Tibial artery (tissue), 4 donors: ENCODE measurements at places on chromosomes 12 and 14.
A peak's percentile ranks its signal among the peaks of the same experiment; 100 is the strongest.

DNA sequence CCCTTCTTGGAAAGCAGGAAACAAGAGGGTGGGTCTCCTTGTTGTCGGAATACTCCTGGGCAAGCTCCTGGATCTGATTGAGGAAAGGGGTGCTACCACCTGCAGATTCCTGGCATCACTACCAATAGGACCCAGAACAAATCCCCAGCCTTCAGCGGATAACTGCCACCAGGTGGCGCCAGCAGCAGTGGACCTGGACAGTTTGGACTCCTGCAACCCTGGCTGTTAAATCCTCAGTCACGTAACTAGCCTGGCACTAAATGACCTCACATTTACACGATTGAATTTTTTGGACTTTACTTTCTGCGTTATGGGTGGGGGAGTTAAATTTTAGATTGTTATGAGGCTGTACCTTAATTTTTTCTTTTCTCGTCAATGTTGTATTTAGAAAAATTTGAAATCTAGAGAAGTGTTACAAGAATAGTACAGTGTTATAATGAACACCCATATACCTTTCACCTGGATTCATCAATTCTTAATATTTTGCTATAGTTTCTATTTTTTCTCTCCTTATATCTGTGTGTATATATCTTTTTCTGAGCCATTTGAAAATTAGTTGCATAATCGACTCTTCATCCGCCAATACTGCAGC is 95.6 kb downstream of the GAS2L3 start:
- H3K4me1 ChIP-seq, result no peaks in the 10 kb centered on the region
- no peak overlapping the region for H3K4me3 ChIP-seq
- peak; percentile 50 for DNase-seq
- H3K36me3 ChIP-seq, result no peaks in the 10 kb centered on the region

DNA sequence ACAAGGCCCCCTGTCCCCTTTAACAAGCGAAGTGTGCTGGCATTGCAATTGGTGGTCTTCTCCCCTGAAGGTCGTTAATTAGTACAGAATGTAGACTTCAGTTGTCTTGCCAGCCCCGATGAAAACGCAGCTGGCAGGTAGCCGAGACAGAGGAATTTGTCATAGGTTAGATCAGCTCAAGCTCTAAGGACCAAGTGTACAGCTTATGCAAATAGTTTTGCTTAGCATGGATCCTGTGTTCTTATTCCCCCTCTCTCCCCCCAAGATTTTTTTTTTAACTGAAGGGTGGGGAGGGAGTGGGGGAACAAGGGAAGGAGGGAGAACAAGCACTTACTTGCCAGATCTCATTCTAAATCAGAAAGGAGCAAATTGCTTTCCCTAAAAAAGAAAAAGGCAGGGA is 58.6 kb upstream of the PARP11 start:
- no peaks in the 10 kb centered on the region for H3K4me1 ChIP-seq
- H3K4me3 ChIP-seq, result no peak overlapping the region
- H3K36me3 ChIP-seq, result no peaks in the 10 kb centered on the region
- H3K27ac ChIP-seq, result no peak overlapping the region
- peaks cover 38% of the 10 kb centered on the region for H3K27me3 ChIP-seq
- no peak for DNase-seq

- no peaks in the 10 kb centered on the region for H3K36me3 ChIP-seq
- H3K27ac ChIP-seq, result no peak overlapping the region
- H3K27me3 ChIP-seq, result no peaks in the 10 kb centered on the region
- no peak overlapping the region for H3K4me3 ChIP-seq
- peaks cover 13% of the 10 kb centered on the region for H3K4me1 ChIP-seq
These were observed 61.6 kb downstream of the ARL6IP4 start for GRCh38 chr12:123041811-123042655.

DNA sequence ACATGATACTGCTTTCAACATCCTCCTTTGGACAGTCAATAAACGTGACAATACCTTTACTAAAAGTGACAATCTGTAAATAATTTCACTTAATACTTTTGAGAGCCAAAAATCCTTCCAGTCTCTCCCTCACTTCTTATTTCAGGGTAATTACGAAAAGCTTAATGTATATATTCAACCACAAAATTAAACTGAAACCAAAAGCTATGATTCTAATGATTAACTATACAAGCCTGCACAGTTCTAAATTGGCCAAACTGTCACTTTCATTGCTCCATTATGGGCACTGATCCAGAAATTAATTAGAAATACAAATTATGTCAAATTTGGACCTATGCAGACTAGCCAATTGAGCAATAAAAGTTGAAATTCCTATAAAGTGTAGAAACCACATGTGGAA is 696.5 kb upstream of the MIS18BP1 start:
- no peaks in the 10 kb centered on the region for H3K27me3 ChIP-seq
- no peaks in the 10 kb centered on the region for H3K36me3 ChIP-seq
- no peak overlapping the region for H3K27ac ChIP-seq
- H3K4me3 ChIP-seq, result no peak overlapping the region
- no peaks in the 10 kb centered on the region for H3K4me1 ChIP-seq

GRCh38 chr14:31659278-31659677 is 98.1 kb downstream of the NUBPL start:
- H3K27ac ChIP-seq, result no peak overlapping the region
- no peaks in the 10 kb centered on the region for H3K27me3 ChIP-seq
- H3K4me1 ChIP-seq, result no peaks in the 10 kb centered on the region

DNA sequence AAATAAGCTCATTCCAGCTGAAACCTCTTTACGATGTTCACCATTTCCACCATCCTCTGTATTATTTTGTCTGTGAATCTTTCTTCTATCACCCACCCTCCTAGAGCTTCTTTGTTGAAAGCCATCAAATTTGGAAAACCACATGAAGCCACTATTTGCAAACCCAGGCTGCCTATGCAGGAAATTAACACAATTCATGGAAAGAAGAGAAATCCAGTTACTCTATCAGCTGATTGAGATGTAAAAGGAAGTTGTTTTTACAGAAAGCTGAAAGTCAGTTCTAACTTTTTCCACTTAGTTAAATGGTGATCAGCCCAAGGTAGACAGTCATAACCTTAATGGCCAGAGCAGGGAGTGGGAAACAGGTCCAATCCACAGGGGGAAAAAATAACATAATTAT is 6.6 kb downstream of the RHOJ start:
- no peaks in the 10 kb centered on the region for H3K27me3 ChIP-seq
- no peak overlapping the region for H3K27ac ChIP-seq
- no peak for DNase-seq

DNA sequence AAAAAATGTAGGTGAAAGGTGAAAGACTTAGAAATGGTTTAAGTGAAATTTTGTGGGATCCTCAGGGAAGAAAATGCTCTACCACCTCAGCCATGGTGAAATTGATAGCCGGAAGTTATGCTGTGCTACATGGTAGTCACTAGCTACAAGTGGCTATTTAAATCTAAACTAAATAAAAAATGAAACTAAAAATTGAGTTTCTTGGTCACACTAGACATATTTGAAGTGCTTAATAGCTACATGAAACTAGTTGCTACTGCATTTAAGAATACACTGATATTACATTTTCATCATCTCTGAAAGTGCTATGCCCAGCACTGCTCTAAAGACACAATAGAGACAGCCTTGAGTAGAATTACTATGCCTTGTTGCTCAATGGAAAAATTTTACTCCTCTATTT is 10.3 kb upstream of the SLCO1B3 start:
- no peaks in the 10 kb centered on the region for H3K4me1 ChIP-seq
- H3K27me3 ChIP-seq, result no peaks in the 10 kb centered on the region
- no peaks in the 10 kb centered on the region for H3K36me3 ChIP-seq
- no peak overlapping the region for H3K27ac ChIP-seq
- no peak for DNase-seq

GRCh38 chr14:75232597-75232996 is 46.0 kb upstream of the FOS start:
- H3K36me3 ChIP-seq, result no peaks in the 10 kb centered on the region
- H3K27ac ChIP-seq, result no peak overlapping the region
- no peaks in the 10 kb centered on the region for H3K27me3 ChIP-seq
- DNase-seq, result no peak

DNA sequence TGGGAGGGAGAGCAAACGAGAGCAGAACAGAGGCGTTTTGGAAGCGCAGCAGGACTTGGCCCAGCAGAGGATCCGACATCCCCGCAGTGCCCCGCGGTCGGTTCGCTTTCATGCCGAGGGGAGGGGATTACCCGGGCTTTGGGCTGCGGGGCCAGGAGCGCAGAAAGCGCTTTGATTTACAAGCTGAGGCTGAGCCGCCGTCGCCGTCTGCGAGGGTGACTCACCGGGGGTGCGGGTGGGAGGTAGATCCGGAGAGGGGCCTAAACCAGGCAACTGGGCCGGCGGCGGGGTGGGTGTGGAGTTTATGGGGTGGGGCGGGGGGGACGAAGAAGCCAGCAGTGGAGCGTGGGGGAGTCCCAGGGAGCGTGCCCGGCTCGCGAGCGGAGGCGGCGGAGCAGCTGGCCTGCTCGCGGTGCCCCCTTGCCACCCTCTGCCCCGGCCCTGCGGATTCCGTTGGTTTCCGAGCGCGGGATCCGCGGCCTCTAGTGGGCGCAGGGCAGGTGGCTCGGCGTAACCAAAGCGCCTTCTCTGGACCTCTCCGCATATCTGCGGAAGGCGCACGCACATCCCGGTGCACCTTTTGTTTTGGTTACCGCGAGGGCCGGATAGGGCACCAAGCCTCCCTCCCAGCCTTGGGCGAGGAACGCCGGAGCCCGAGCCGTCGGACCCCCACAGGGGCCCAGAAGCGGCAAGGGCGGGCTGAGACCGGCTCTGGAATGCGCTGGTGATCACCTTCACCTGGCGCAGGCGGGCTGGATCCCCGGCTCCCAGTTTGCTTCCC is 2.6 kb downstream of the SIX4 start:
- no peaks in the 10 kb centered on the region for H3K27me3 ChIP-seq
- peak overlapping the region; percentile 88 for H3K27ac ChIP-seq
- H3K36me3 ChIP-seq, result no peaks in the 10 kb centered on the region
- DNase-seq, result peak; percentile 30
- peak overlapping the region; percentile 71 for H3K4me3 ChIP-seq

- H3K27ac ChIP-seq, result peak overlapping the region; percentile 15
- H3K27me3 ChIP-seq, result no peaks in the 10 kb centered on the region
- no peaks in the 10 kb centered on the region for H3K36me3 ChIP-seq
These were observed 43.5 kb downstream of the DNAI7 start for GRCh38 chr12:25151476-25151875.

GRCh38 chr12:69846976-69847375 is 21.9 kb downstream of the MYRFL start:
- H3K4me3 ChIP-seq, result no peak overlapping the region
- no peaks in the 10 kb centered on the region for H3K36me3 ChIP-seq
- no peak for DNase-seq
- no peaks in the 10 kb centered on the region for H3K4me1 ChIP-seq
- H3K27ac ChIP-seq, result no peak overlapping the region

- peak overlapping the region; percentile 65 for H3K27ac ChIP-seq
- H3K36me3 ChIP-seq, result no peaks in the 10 kb centered on the region
- no peaks in the 10 kb centered on the region for H3K27me3 ChIP-seq
These were observed 15.0 kb upstream of the ORAI1 start for GRCh38 chr12:121611306-121611705.

GRCh38 chr12:38144601-38145436 is 171.8 kb upstream of the ALG10B start:
- DNase-seq, result no peak
- no peak overlapping the region for H3K4me3 ChIP-seq
- H3K36me3 ChIP-seq, result no peaks in the 10 kb centered on the region
- H3K4me1 ChIP-seq, result no peaks in the 10 kb centered on the region
- H3K27ac ChIP-seq, result no peak overlapping the region

DNA sequence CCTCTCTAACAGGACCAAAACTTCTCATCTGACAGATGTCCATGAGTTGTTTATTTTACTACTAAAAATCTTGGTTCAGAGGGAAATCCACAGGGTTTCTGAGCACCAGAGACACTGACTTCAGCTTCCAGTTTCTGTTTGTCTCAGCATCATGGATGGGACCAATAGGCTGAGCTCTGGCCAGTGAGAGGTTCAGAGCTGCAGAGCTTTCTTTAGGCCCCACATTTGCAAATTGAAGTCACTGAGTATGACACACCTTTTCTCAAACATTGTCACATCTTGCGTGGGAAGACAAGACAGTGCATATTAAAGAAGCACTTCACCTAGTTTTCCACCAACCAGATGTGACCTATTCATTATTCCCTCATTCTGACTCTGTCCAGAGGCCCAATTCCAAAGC is 45.2 kb downstream of the RDH12 start:
- H3K27ac ChIP-seq, result no peak overlapping the region
- H3K27me3 ChIP-seq, result no peaks in the 10 kb centered on the region
- no peaks in the 10 kb centered on the region for H3K4me1 ChIP-seq
- H3K36me3 ChIP-seq, result peaks cover 57% of the 10 kb centered on the region
- DNase-seq, result no peak

DNA sequence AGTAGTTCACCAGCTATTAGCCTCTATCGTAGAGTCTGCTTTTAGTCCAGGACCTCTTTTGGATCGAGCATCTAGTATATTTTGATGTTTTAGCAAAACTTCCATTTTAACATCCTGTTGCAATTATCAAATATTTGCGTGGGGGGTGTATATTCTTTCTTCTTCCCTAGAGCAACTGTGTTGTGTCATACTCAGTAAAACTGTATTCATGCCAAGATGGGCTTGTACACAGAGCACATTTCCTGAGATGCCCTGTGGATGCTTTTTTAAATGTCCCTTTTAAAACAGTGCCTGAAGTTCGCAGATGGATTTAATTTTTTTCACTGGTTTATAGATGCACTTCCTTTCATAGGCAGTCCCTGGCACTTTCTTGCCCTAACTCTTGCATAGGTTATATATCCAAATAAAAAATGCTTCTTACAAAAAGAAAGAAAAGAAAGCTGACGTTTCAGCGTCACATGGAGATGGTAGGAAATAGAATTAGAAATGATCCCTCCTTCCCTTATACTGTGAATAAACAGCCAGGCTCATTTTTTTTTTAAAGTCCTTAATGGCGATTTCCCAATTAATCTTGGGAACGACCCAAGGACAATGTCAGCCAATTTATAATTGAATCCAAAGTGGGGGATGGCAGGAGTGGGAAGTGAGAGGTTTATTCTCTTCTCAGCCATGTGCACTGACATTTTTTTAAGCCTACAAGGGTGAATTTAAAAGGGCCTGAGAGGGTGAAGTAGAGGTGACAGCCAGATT is 247.0 kb downstream of the SLC41A2 start:
- DNase-seq, result no peak
- H3K4me3 ChIP-seq, result no peak overlapping the region
- no peaks in the 10 kb centered on the region for H3K36me3 ChIP-seq
- no peaks in the 10 kb centered on the region for H3K27me3 ChIP-seq
- H3K4me1 ChIP-seq, result no peaks in the 10 kb centered on the region
- no peak overlapping the region for H3K27ac ChIP-seq

DNA sequence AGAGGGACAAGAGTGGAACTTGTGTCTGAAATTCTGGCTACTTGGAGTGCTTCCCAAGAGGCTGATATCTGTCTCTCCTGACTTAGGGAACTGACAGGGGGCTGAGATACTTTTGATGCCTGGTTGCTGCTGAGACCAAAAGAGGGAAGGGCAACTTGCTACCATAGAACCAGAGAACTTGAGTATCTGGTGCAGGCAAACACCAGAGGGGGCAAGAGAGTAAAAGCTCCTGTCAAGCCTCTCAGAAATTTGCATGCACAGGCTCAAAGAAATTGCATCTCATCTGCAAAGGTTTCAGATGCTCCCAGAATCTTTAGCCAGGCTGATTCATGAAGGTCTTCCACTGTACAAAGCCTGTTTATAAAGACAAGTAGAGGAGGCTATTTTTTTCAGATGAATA is 391.3 kb upstream of the FOXG1 start:
- no peaks in the 10 kb centered on the region for H3K27me3 ChIP-seq
- DNase-seq, result no peak
- no peaks in the 10 kb centered on the region for H3K4me1 ChIP-seq
- H3K4me3 ChIP-seq, result no peak overlapping the region
- no peaks in the 10 kb centered on the region for H3K36me3 ChIP-seq

GRCh38 chr12:2860170-2860569 is 3.3 kb upstream of the TEX52 start:
- no peaks in the 10 kb centered on the region for H3K27me3 ChIP-seq
- peaks cover 11% of the 10 kb centered on the region for H3K4me1 ChIP-seq
- no peak for DNase-seq
- no peak overlapping the region for H3K4me3 ChIP-seq
- no peak overlapping the region for H3K27ac ChIP-seq
